Activated CD4-positive, alpha-beta T cell treated with anti-CD3 and anti-CD28 coated beads for 48 hours (primary cell): ENCODE measurements at places on chromosomes 16 and 17.

GRCh38 chr17:72349491-72349995, 228.7 kb downstream of the SOX9 start:
- DNase-seq = no peak

- DNase-seq = peak; percentile 54
Observed at GRCh38 chr16:733382-734207, 6.7 kb downstream of the HAGHL start.

- DNase-seq = peak; percentile 35
Observed at GRCh38 chr17:39404542-39405378, 3.3 kb upstream of the FBXL20 start.

- DNase-seq = peak; percentile 70
Observed at GRCh38 chr17:29566473-29567303, at the start of gene ABHD15. ABHD15 (minus strand) TSS chr17:29567037; CDS start chr17:29566966, 71 bp downstream.
